ENCODE measurements at places on chromosomes 3 and 15.
A peak's percentile ranks its signal among the peaks of the same experiment; 100 is the strongest.

GRCh38 chr3:58635371-58636285 is 30.9 kb downstream of the FAM3D start:
- DNase-seq: no peak

- DNase-seq: no peak
Measured at GRCh38 chr15:67232591-67232990, 21.9 kb downstream of the AAGAB start.

DNA sequence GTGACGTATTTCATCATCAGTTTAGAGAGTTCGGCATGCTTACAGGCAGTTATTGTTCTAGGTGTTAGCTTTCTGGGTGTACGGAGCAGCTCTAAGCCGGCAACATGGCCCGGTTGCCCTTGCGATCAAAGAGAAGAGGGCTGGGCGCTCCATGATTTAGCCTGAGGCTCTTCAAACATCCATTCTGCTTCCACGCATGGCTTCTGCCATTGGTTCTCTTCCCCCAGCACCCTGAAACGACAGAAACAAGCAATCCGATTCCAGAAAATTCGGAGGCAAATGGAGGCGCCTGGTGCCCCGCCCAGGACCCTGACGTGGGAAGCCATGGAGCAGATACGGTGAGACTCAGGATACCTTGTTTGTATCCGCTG is 574 bp downstream of the NGRN start:
- DNase-seq: peak; percentile 22

GRCh38 chr3:153373606-153374005 is 211.6 kb downstream of the RAP2B start:
- peak; percentile 6 for DNase-seq

Measured in fibroblast of skin of right quadriceps (primary cell).